ENCODE measurements at places on chromosomes 11 and 22. TPM values are rescaled to one million over a fixed set of nuclear protein-coding genes. Genes with fewer than 3 reads are reported as not detected.

CDC42EP1 gene
- 94.0 TPM for total RNA-seq

APOL5 gene
- total RNA-seq = not detected

DNA sequence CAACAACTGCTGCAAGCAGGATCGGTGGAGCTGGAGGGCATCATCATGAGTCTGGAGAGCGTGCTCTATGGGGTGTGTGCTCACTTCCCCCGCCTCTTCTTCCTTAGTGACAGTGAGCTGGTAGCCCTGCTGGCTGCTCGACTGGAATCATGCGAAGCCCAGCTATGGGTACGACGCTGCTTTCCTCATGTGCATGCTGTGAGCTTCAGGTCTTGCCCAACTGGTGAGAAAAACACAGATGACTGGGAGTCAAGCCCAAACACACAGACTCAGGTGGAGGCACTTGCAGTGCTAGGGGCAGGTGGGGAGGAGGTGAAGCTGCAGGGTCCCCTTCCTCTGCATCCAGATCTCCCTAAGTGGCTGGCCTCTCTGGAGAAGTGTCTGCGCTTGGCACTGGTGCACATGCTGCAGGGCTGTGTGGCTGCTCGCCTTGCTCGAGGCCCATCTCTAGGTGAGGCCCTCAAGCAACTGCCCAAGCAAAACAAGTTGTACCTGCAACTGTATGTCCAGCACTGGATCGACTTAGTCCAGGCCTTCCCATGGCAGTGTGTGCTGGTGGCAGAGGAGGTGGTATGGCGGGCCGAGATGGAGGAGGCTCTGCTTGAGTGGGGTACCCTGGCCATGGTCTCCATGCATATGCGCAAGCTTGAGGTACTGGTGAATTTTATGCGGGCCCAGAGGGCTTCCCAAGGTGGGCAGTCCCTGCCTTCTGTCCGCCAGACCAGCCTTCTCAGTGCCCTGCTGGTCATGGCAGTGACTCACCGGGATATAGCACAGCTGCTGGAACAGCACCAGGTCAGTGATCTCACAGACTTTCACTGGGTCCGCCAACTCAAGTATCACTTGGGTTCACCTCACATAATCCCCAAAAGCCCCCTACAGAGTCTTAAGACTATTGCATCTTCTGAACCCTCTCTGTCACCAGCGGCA, 48.1 kb downstream of the DNHD1 start:
- DNase-seq = no peak

GRCh38 chr11:44752713-44753112, 26.0 kb downstream of the TSPAN18 start:
- DNase-seq = no peak

DNA sequence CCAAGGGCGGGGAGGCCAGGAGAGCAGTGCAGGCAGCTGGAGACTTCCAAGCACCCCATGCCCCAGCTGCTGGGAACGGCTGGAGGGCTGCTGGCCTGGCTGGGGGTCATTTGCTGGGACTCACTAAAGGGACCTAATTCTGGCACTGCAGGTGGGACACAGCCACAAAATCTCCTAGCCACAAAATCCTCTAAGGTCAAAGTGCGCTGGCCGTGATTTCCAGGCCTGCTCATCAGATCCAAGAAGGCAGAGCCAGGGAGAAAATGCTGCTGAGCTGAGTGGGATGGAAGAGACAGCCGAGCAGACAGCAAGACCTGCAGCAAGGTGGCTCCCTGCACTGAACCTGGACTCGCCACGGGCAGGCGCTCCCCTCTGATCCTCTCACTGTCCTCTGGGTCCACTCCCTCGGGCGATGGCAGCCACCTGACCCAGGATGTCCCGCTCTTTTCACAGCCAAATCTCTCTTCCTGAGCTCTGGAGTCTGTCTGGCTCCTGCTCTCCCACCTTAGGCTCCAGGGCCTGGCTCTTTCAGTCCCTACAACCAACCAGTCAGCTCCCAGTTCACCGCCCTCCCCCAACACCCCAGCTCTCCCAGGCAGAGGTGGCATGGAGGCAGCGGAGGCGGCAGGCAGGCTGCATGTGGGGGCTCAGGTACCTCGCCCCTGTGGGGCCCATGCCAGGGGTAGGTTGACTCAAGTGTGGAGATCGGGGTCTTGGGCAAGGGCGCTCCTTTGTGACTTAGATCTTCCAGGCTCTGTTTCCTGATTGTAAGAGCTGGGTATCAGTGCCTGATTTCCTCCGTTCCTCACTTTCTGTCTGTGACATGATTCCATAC, 14.5 kb downstream of the OVOL1 start:
- DNase-seq = no peak

DNA sequence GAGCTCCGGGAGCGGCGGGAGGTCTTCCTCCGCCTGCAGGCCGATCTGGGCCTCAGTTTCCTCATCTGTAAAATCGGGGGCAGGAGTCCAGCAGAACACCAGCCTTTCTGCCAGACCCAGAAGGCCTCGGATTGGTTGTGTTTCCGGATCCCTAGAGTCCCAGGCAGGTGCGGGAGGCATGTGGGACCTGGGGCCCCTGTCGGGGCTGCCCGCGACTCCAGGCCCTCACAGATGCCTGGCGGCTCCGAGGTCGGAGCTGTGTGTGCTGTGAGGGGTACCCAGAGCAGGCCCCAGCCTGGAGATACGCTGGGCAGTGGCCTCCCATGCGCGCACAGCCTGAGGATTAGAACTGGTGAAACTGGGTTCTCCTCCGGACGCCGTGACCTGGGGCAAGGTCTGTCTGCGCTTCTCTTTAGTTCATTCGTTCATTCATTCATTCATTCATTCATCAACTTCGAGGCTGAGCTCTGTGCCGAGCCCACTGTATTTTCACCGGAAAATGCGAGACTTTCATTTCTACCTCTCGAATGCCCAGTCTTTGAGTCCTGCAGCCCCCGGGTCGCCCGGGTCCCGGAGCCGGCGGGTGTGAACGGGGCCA, 24.6 kb downstream of the FLRT1 start:
- DNase-seq = no peak

Data from PC-9 (cell line).